Left ventricle myocardium superior (tissue), 1 donor: ENCODE measurements at places on chromosomes 5 and 9. TPM values are rescaled to one million over a fixed set of nuclear protein-coding genes. Genes with fewer than 3 reads are reported as not detected.
A peak's percentile ranks its signal among the peaks of the same experiment; 100 is the strongest.

Gene ZNF366
- total RNA-seq, result 8.9 TPM

Gene PPWD1
- total RNA-seq, result 21.9 TPM

Gene AGXT2
- total RNA-seq, result not detected

Gene AP3S1
- 50.9 TPM for total RNA-seq

Gene NUDT12
- total RNA-seq, result 10.9 TPM

DNA sequence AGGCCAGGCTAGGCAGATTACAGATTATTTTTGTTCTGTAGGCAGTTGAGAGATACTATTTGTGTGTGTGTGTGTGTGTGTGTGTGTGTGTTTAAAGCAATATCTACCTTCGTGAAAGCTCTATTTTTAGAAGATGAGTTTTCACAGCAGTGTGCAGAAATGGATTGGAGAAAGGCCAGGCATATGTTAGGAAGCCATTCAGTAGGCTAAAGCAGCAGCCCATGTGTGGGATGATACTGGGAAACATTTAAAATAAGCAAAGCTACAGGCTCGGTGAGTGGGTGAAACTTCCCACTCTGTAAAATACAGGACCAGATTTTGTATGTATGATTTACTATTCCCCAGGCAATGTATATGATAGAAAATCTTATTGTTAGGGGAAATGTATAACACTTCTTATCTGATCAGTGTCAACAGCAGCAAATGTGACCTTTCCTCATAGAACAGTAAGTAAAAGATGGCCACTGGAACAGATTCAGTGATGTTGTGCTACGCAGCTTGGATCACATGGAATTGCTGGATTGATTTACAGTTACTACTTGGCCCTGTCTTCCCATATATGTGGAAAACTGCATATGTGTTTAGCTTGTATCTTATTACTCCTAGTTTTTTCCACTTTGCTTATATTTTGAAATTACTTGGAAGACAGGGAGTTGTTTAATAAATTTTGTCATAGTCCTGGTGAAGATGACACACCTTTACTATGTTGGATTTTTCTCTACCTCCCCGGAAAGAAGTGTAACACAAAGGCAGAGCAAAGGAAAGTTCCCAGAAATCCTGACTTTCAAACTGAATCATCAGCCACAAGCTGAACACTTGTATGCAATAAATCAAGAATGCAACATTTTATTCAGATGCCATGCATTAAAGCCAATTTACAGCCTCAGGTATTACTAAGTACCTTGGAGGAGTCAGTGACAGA, 1077.7 kb upstream of the SEMA6A start:
- no peak for DNase-seq

DNA sequence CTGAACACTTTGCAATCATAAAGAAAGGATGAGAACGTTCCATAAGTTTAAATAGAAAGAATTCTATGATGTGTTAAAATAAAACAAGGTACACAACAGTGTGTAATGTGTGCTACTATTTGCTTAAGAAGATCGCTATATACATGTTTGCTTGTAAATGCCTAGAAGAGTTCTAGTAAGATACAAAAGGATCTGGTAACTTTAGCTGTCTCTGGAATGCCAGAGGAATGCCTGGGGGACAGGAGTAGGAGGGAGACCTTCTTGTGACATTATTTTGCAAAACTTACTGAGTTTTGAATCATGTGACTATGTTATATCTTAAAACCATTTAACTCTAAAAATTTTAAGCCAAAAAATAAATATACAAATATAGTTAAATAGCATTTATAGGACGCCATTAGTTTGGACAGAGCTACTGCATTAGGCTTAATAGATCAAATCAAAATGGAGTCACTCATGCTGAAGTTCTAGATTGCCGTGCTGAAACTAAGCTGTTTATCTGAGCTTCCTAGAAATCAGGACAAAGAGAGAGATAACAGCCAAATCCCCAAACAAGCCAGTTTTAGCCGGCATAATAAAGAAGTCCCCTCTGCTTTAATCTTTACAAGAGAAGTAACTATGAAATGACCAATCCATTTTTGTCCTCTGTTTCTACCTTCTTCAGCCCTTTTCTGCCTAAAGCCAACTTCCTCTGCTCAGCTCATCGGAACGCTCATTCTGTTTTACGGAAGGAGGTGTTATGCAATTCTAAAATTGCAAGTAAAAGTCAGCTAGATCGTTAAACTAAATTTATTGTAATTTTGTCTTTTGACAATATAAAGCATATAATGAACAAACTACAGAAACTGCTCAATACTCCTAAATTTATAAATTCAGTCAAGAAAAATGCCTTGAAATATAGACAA, 44.8 kb downstream of the LIX1 start:
- DNase-seq, result no peak

GRCh38 chr9:133928248-133928764, 63.8 kb downstream of the VAV2 start:
- DNase-seq, result no peak

- DNase-seq, result no peak
Measured at GRCh38 chr5:54080831-54081230, 229.5 kb downstream of the ARL15 start.

GRCh38 chr5:132376694-132377641, 7.5 kb downstream of the SLC22A5 start:
- peak; percentile 57 for DNase-seq

GRCh38 chr5:18043344-18043743, 409.1 kb downstream of the TAF11L14 start:
- no peak for DNase-seq

DNA sequence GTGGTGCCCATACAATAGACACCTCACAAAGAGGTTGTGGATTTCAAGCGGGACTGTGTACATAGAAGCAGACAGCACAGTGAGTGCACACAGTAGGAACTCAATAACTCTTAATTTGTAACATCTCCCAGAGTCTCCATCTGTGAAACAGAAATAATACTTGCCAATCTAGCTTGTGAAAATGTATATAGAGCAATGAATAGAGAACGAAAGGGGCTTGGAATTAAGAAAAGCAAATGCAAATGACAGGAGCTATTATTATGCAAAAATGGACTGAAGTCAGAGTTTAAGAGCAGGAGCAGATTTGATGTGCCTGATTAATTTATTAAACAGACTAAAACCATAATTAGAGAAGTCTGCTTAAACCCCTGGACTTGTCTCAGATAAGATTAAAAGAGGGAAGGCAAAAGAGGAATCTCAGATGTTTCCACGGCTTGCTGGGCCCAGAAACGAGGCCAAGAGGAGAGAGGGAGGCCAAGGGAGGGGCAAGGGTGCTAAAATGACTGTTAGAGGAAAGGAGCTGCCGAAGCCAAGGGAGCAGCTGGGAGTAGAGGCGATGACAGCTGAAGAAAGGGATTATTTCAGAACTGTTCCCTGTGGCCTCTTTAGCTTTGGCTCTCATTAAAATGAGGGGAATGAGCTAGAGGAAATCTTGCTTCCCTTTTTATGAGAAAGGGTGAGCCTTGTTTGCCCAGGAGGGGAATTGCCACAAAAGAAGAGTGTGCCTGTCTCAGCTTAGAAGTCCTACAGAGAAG, 72.1 kb downstream of the FEM1C start:
- peak; percentile 68 for DNase-seq

DNA sequence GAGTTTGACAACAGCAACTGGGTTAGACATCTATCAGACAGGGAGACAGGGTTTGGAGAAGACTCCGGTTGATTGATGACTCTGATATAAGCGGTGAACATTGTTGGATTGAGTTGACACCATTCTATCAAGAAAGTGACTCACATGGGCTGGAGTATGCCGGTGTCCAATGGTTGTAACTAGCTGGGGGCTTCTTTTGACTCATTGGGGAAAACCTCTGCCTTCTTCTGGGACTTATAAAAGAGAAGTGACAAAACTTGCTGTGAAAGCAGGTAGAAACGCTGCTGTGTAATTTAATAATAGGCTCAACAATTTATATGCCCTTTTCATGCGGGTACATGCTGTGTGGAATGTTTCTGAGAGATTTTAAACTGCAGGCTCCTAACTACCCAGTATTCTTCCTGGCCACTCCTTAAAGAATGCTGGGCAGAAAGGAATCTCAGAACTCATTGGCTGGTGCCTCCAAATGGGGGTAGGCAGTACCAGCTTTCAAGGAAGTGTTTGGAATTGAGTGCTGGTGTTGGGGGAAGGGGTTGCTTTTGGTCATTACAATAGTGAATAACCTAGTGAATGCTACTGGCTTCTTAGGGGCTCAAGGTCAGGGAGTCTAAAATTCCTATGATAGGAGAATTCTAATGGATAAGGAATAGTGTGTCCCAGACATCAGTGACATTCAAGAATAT, 43.9 kb downstream of the FYB1 start:
- DNase-seq, result no peak

DNA sequence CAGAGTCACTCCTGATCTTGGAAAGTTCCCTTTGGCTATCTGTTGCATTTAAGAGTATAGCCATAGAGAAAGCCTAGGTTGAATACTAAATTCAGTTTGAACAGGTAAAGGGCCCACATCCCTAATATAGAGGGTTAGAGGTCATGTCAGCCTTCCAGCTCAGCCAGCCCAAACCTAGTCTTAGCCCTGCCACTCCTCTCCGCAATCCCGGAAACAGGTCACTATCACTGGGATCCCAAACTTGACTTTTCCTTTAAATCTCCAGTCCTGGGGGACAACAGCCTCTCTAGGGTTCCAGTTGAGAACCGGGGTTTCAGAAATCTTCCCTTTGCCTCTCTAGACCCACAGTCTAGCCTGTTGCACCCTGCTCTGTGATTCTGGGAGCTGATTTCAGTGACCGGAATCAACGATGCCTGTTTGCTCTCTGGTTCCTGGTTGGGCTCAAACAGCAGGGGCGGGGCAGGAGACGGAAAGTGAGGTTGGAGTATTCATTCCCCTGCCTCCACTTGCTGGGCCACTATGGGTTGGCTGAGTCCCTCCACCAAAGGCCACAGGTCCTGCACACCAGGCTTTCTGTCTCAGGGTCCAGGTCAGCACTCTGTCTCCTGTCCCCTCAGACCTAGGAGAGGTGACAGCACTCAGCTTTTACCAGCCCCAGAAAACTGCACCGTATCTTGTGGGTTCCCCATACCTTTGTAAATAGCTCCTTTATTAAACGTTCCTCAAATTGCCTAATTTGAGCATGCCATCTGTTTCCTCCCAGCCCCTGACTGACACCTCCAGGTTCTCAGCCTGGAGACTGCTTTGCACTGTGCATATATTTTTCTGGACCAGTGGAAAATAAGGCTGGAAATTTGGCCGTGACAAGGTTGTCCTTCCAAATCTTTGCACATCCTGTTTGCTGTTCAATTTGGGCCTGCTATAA, 23.8 kb upstream of the CPEB4 start:
- peak; percentile 35 for DNase-seq

DNA sequence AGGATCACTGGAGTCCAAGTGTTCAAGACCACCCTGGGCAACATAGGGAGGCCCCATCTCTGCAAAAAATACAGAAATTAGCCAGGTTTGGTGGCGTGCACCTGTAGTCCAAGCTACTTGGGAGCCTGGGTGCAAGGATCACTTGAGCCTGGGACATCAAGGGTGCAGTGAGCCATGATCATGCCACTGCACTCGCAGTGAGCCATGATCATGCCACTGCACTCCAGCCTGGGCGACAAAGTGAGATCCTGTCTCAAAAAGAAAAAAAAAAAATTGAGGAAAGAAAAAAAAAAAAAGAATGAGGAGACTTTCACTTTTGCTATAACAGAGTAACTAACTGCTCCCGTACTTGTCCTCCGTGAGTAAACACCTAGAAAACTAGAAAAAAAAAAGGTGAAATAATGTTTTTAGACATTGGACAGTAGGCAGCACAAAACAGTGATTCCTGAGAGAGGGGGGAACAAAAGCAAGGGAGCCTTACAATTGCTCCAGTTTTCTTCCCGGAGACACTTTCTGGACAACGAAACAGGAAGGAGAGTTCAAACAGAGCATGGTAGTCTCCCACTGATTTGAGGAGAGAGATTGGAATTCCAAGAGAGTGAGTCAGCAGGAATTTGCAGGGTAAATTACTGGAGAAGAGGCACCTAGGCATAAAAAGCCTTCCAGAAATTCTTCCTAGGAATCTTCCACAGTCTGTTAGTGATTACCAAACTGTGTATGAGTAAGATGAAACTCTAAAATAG, 6.9 kb upstream of the ZBTB5 start:
- DNase-seq, result no peak

DNA sequence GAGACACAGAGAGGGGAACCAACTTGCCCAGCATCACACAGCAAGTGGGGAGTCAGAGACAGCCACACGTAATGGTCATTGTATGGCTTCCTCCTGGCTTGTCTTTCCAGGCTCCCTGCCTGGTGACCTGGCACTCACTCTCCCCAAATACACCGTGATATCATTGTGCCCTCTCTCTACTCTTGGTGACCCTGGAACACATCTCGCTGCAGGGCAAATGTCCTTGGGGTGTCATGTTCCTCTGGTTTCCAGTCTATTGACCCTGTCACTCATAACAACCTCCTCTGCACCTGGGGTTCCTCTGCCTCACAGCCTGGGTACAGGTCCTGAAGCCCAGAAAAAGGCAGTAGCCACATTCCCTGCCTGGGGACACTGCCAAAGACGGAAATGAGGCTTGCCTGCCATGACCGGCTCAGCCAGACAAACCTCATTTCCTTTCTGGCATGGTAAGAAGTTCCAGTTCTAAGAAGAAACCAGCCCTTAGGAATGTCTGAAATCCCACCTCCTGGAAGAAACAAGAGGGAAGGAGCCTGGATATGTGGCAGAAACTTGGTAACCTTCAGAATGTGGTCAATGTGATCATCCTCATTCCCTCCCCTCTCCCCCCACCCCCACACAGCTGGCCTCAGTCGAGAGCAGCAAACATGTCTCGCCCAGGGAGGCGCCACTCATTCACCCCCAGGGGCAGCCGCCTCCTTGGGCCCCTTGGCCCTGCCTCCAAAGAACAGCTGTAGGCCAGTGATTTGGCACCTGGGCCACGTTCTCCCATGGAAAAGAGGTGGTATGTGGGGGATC, 30.6 kb upstream of the SMU1 start:
- DNase-seq, result peak; percentile 63

GRCh38 chr9:126724226-126724625, 80.6 kb upstream of the ZBTB43 start:
- DNase-seq, result peak; percentile 48

- DNase-seq, result no peak
Measured at GRCh38 chr9:113246928-113247327, 25.6 kb downstream of the SLC31A1 start.

DNA sequence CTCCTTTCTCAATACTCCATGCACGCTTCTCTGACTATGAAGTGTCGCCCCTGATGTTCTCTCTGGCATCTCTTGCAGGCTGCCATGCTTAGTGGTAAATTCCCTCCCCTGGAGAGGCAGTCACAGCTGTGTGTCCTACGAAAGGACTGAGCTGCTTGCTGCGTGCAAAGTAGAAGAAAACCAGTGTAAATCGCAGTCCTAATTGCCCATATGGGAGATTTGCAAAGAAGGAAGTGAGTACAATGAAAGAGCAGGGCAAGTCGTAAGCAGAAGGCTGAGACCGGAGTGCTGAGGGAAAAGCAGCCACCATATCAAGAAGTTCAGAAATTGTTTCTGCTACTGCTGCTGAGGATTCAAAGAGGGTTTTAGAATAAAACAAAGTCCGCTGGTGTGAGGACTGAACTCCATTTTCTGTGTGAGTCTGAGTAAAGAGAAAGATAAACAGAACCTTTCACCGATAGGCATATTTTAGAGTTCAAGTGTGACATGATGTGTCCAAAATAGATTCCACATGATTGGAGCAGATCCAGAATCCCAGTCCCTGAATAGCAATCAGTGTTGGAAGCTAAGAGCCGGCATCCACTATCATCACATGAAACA, 507.8 kb upstream of the MPDZ start:
- no peak for DNase-seq

- no peak for DNase-seq
Measured at GRCh38 chr5:83475935-83476814, 4.6 kb downstream of the VCAN start.
